ENCODE measurements at places on chromosomes 5 and 9. TPM values are rescaled to one million over a fixed set of nuclear protein-coding genes. Genes with fewer than 3 reads are reported as not detected.

DNA sequence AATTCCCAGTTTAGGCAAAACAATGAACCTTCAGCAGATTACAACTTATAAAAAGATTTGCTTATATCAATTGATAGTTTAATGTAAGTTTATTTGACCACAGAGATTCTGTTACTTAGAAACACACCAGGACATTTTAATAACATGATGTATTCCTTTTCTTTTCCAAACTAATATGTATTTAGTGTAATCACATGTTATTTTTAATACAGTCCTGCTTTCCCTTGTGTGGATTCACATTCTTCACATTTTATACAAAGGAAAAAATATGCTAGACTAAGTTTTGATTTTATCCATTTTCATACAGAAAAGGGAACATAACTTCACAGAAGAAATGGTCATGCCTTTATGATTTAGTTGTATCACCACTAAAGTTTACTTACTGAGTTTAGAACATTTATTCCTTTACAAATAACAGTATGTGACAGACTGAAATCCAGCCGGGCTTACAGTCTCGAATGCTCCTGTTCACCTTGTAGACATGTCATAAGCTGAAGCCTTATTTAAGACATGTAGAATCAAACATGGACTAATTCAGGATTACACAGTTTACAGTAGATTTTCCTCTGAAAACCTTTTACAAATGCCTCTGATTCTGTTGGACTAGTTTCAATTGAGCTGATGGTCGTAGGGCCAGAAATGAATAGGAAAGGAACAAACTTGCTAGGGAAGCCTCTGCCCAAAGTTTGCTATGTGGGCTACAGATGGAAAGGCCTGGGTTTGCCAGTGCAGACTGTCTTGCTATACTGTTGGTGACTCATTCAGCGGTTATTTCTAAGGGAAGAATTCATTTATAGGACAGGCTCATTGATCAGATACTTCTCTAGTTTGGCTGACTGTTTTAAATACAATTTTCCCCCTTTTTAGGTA is 6.6 kb upstream of the ASPN start:
- DNase-seq: no peak

DNA sequence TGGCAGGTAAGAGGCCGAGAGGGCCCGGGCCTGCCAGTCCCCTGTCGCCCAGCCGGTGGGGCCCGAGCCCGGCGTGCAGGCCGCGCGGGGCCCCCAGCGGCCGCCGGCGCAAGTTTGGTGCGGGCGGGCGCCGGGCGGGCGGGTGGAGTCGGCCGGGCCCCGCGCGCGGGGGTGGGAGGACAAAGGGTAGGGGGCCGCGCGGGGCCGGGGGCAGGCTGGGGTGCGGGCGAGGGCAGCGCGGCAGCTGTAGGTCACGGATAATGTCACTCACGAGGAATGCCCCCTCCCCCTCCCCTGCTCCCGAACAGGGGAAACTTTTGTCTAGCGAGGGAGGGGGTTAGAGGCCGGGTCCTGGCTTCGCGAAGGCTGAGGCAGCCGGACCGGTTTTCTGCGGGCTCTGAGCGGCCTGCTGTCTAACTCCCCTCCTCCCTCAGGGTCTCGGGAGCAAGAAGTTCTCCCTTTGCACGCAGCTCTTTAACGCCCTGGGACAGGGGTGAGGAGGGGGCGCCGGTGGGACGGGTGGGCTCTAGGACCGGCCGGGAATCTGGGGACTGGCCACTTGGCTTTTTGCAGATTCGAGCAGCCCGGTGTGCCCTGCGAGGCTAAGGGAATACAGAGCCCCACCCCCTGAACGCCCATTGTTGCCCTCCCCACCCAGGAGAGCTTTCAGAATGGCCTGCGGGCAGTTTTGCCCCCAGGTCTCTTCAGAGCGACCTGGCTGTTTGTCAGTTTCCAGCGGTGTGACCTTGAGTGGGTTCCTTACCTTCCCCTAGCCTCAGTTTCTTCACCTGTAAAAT is 21.3 kb upstream of the NDST1 start:
- DNase-seq: no peak

- DNase-seq: no peak
Observed at GRCh38 chr9:89654025-89654662, 49.3 kb downstream of the GADD45G start.

DNA sequence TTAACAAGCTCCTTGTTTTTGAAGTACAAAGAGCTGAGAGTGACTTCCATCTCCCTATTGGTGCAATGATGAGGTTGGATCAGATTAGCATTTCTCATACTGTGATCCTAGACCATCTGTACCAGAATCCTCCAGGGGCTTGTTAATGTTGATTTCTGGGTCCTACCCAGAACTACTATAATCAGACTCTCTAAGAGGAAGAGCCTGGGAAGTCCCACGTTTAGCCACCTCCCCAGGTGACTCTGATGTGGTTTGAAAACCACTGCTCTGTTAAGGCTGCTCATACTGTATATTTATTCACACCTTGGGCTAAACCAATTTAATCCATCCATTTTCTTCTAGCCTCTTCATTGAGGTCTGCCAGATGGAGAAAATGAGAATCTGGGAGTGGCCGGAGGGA is 49.6 kb upstream of the SMIM32 start:
- DNase-seq: no peak

- no peak for DNase-seq
Observed at GRCh38 chr5:121053055-121053985, 589.2 kb downstream of the PRR16 start.

DNA sequence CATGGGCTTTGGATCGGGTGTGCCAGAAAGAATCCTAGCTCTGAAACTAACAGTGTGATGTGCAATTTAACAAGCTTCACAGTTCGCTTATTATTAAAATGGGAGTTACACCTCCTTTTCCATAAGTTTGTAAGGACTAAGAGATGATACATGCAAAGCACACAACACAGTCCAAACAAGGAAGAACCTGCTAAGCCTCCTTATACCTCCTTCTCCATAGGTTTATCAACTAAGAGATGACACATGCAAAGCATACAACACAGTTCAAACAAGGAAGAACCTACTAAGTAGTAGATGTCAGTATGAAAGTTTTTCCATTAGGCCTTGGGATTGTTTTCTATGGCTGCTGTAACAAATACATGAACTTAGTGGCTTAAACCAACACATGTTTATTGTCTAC is 215.9 kb downstream of the DCP2 start:
- DNase-seq: no peak

GRCh38 chr5:75049456-75050351 is 2.7 kb downstream of the GCNT4 start:
- DNase-seq: no peak

DNA sequence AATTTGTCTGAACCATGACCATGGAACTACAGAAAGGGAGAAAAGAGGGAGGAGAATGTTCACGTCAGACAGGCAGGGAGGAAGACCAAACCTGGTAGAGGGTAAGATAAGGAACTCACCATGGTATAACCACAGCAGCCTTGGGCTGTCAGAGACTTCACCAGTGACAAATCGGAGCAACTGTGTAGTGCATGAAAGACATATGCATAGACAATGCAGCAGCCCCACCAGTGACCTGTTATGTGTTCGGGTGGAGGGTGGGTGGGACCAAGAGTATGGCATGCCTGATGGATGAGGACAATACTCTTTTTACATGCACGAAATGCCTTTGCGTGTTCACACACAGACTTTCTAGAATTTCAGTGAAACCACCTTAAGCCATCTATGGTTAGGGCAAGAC is 221.8 kb upstream of the RASEF start:
- DNase-seq: no peak

GRCh38 chr9:8570776-8571175 is 771.2 kb upstream of the DMAC1 start:
- no peak for DNase-seq

DNA sequence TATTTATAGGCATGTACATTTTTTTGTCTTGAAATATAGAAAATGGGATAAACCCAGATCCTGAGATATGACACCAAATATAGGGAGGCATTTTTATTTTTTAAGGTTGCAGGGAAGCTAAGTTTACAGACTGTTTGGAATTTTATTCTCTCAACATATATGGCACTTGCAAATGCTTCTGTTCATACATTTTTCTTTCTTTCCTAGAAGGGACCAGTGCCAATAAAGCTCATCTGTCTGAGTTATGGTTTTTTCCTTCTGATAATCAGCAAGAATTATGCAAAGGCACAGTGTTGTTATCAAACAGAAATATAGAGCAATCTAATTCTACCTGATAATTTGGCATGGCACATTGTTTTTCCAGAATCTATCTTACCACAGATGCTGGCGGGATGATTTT is 156.9 kb upstream of the GPR151 start:
- DNase-seq: no peak

- no peak for DNase-seq
Observed at GRCh38 chr5:150399524-150400211, 13.0 kb downstream of the CD74 start.

DNA sequence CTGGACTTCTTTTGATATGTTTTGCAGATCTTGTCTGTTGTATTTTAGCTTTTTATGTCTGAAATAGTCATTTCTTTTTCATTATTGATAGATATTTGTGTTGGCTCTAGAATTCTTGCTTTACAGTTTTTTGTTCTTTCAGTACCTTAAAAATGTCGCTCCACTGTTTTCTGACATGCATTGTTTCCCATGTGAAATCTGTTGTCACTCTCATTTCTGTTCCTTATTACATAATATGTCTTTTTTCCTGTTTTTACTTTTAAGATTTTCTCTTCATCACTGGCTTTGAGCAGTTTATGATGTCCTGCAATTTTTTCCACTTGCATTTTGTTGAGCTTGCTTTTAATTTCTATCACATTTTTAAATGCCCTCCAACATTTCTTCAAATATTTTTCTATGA is 270.4 kb upstream of the TARS1 start:
- DNase-seq: no peak

DNA sequence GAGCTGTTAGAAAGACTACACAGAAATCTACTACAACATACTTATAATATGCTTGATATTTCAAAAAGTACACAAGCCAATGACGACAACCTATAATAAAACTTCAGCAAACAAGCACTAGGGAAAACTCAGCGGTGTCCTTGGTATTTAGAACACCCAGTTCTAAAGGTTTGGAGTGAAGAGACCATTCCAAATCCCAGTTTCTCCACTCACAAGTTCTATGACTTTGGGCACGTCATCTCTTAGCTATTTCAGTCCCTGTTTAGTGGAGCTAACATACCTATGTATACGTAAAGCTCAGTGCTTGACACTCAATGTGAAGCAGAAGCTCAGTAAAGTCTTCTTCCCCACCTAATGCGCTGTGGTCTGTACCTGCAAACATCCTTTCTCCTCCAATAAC is 52.8 kb downstream of the MLLT3 start:
- no peak for DNase-seq

- no peak for DNase-seq
Observed at GRCh38 chr5:22958462-22959262, 105.5 kb upstream of the CDH12 start.

DNA sequence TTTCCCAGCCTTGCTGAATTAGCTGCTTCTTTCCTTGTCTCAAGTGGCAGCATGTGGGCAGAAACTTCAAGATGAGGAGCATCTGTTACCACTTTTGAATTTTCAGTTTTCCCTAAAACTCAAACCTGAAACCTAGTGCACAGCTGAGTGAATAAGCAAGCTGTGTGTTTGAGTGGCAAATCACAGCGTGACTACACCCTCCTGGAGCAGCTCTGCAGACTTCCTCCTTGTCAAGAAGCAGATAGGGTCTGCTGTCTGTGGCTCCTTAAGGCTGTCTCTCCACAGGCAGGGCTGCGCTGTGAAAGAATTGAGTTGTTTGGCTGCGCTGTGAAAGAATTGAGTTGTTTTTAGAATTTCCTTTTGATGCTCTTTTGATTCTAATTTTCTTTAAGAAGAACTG is 179.7 kb upstream of the HAPLN1 start:
- no peak for DNase-seq

DNA sequence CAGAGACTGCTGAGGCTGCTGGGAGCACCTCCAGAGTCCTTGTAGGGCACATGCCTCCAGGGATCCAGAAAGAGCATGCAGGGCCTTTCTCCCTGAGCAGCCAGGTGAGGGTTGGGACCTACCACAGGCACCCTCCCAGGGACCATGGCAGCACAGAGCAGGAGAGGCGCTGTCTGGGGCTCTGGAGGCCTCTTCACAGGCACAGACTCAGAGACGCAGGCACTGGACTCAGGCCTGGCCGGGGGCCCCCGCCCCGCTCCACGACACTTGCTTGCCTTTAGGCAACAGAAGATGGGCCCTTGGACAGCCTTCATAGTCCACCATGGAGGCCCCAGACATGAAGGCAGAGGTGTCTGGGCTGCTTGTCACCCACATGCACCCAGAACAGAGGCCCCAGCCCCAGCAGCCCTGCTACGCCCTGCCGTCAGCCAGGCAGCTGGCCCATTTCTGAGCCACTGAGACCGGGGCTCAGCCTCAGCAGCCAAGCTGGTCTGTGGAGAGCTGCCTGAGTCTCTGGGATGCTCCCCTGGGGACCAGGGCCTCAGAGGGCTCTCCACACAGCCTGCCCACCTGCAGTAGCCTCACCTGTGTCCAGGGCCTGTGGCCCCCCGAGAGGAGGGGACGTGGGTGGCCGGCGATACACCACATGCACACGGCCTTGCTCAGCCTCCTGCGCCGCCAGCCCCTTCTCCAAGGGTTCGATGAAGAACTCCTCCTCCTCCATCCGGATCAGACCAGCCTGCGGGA is 72.8 kb downstream of the ADAMTS2 start:
- no peak for DNase-seq

DNA sequence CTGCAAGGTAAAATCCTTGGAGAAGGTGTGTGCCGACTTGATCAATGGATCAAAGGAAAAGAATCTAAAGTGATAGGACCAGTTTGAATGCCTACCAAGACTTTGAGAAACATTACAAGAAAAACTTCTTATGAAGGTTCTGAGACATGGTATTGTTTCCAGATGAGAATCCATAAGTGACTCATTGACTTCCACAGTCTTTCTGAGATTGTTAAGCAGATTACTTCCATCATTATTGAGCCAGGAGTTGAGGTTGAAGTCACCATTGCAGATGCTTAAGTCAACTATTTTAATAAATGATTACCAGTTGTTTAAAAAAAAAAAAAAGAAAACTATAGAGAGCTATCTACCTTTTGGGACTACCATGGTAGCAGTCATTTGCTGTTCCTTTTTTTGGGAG is 7.0 kb downstream of the LNPEP start:
- no peak for DNase-seq

DNA sequence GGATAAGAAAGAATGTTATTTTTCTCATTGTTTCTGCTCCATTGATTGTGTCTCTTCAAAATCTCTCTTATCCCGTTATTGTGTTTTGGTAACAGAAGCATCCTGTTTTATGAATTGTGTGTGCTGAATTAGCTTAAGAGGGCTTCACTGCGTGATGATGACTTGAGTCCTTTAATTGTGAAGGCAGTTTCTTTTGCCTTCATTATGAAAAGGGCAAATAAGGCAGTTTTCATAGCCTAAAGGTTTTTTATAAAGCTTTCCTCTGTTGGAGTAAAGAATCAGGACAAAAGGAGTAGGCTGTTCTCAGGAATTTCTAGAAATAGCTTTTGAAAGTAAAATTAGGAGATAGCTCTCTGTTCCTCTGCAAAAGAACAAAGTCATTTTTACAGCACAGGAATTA is 169.8 kb downstream of the FOCAD start:
- DNase-seq: no peak

CDO1 gene
- total RNA-seq: 6.3 TPM

ZNF883 gene
- 2.6 TPM for total RNA-seq

ELOVL7 gene
- total RNA-seq: not detected

TAF1L gene
- total RNA-seq: 0.04 TPM

PHAX gene
- total RNA-seq: 50.2 TPM

GABRA6 gene
- not detected for total RNA-seq
